ENCODE measurements at places on chromosomes 4 and X. TPM values are rescaled to one million over a fixed set of nuclear protein-coding genes. Genes with fewer than 3 reads are reported as not detected.

GRCh38 chrX:6959006-6959405, 188.5 kb upstream of the STS start:
- DNase-seq: no peak

GRCh38 chr4:58732973-58733372, 1622.8 kb upstream of the IGFBP7 start:
- no peak for DNase-seq

GRCh38 chr4:123846561-123846960, 450.0 kb downstream of the SPRY1 start:
- DNase-seq: no peak

- DNase-seq: no peak
Observed at GRCh38 chr4:85805891-85806290, 330.9 kb downstream of the ARHGAP24 start.

DNA sequence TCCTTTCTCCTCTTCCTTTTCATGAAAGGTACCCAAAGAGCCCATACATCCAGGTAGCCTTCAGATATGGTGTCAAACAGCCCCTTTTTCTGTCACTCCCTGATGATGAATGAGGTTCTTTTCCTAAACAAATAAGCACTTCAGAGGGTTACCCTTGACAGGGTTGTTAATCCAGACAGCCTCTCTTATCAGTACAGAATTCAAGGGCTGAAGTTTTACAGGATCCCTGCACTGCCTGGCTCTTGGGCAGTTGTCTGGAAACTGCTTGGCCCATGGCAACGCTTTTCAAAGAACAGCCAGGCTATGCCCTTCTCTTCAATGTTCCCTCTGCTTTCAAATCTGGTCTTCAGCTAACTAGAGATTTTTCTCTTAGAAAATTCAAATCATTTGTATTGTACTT, 352.6 kb upstream of the FAM241A start:
- no peak for DNase-seq

- DNase-seq: peak; percentile 25
Observed at GRCh38 chr4:6109842-6110560, 90.3 kb downstream of the JAKMIP1 start.

DNA sequence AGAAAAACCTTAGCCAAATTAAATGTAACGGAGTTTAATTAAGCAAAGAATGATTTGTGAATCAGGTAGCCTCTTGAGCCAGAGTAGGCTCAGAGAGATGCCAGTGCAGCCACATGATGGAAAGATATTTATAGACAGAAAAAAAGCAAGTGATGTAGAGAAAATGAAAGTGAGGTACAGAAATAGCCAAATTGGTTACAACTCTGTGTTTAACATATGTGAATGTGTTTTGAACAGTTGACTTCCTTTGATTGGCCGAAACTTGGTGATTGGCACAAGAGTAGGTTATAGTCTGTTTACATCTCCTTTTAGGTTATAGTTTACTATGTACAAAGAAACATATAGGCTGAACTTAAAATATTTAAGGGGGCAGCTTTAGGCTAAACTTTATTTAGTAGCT, 459.9 kb upstream of the BOD1L1 start:
- DNase-seq: no peak

DNA sequence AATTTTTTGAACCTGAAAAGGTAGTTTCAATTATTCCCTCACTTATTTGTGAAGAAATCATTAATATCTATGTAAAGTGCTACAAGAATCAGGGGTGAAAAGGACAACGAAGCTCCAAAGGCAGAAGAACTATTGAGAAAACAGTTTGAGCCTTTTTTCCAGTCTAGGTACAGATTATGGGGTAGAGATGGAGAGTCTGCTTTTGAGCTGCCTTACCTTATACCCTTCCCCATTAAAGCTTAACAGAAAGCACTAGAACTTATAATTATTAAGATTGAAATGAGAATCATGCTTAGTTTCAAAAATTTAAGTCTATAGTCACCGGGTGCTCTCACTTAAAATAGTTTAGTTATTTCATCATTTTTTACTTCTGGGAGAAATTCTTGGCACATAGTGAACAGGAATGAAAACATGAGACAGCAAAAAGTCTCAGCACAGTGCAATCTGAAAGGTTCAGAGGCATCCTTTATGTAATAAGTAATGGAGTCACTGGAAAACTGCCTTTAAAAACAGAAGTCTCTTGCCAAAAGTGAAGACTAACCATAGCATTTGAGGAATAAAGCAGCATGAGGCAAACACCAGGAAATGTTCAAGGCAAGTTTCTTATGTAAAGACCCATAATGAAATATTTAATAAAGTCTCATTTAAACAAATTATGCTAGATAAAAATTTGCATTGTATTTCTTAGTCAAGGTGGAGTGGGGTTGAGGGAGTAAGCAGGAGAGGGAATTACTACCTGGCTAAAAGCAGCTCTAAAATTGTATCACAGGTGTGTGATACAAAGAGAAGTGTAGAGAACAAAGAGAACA, 5.1 kb upstream of the DCLK2 start:
- no peak for DNase-seq

DNA sequence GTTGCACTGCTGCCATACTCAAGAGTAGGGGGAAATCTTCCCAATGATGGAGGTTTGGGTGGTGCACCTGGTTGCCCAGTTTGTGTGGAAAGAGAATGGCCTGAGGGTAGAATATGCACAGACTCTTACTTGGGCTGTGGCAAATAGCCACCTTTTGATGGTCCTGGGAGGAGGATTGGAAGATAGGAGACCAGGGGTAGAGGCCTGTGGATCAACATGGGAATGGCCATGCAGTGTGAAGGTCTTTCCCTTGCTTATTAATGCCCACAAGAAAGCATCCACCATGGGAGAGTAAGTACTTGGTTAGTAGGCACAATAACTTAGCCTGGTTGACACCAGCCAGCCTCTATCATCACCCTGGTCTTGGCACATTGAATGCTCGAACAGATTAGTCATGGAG, 156.8 kb upstream of the LEF1 start:
- DNase-seq: no peak

DNA sequence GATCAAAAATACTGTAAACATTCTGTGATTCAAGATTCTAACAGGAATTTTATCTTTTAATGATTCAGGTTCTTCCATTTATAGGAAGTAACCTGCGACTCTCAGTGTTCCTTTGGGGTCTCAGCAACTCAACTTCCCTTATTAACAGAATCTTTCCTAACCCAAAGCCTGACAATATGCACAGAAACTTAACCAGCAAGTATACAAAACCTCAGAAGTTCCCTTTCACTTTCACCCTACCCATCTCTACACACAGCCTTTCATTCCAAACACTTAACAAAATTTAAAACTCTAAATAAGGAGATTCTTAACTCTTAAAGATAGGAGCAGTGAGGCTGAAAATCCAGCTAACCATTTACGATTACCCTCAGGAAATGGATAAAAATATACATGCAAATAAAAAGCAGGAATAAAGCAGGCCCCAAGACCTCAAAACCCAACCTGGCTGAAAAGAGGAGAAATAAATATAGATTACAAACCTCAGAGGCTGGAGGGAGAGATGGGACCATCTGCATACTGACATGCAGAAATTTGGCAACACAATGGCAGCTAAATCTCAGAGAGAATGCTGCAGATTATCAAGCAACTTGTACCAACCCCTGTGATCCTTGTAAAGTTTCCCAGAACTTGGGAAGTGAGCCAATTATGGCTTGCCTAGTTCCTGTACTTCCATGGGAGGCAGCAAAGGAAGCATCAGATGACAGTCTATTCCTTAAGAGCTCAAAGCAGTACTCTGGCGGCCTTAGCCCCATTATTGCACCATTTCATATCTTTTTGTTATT, 101.0 kb downstream of the ATP11C start:
- DNase-seq: no peak

DNA sequence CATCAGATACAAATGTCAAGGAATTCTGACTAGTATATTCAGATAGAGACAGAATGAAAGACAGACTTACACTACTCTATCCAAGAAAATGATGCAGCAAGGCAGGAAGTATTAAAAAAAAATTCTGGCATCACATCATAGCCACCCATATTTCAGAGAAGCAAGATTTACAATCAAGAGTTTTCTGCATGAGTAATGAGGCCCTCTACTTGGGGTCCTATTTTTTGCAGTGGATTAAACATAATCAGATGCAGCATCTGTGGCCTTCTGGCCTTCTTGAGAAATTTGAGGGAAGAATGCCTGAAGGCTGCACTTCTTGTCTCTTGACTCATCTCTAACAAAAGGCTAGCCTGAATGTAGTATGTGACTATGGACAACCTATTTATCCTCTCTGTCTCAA, 48.2 kb upstream of the SLIT2 start:
- DNase-seq: no peak

GATA1 gene
- not detected for total RNA-seq

MEPE gene
- total RNA-seq: not detected

RRH gene
- not detected for total RNA-seq

CXCL8 gene
- total RNA-seq: 1.8 TPM

CASK gene
- 88.3 TPM for total RNA-seq

HEPH gene
- 241 TPM for total RNA-seq

WDR17 gene
- total RNA-seq: 1.1 TPM

SSX2B gene
- total RNA-seq: not detected

THOC2 gene
- total RNA-seq: 64.7 TPM
